ENCODE measurements at places on chromosomes 5 and 9.

DNA sequence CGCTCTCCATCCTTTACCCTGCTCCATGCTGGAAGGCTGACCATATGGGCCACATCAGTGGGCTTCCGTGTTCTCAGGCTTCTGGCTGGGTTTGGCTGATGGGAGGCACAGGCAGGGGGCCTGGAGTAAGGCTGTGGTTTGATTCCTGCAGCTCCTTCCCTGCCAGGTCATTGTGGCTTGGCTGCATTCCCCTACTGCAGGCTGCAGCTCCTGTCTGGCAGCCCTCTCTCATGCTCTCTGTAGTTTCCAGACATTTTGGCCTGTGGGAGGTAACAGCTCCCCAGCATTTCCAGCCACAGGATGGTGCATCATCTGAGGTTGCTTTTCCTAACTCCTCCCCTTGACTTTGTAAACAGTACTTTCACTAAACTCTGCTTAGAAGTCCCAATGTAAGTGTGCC is 102.0 kb upstream of the PTPN3 start:
- DNase-seq = peak; percentile 68

DNA sequence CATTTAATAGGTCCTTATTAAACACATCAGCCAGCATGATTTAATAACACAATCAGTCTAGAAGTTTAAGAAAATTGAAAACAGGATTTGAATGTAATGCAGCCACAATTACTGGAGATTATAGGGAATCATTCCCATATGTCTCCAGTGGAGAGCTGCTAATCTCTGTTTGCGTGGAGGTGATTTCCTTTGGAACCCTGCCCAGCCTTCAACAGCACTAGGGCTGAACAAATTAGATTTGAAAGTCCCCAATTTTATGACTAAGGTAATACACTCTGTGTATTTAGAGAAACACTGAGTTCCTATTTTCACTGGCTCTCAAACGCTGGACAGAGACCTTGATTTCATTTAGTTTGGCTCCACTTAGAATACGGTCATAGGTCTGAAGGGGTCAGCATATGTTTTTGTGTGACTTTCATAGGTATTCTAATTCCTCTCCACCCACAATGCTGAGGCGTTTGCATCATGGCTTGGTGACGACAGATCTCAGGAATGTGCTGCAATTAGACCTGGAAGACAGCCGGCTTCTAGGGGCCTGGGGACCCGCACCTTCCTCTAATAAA is 508.3 kb downstream of the EBF1 start:
- DNase-seq = peak; percentile 25

- no peak for DNase-seq
These were observed 404.4 kb downstream of the CYLC2 start for GRCh38 chr9:103399535-103399934.

- no peak for DNase-seq
These were observed 294.6 kb upstream of the ACTBL2 start for GRCh38 chr5:57777174-57777581.

DNA sequence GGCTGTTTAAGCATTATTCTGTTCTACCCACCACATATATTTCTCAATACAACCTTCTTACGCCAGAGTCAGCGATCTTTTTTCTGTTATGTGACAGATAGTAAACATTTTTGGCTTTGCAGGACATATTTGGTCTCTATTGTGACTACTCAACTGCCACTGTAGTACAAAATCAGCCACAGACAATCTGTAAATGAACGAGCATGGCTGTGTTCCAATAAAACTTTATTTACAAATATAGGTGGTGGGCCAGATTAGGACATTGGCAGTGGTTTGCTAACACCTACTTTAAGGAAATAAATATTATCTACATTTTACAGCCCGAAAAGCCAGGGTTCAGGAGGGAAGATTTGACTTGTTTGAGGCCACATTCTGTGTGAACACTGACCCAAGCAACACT is 40.2 kb upstream of the FBXW11 start:
- DNase-seq = no peak

DNA sequence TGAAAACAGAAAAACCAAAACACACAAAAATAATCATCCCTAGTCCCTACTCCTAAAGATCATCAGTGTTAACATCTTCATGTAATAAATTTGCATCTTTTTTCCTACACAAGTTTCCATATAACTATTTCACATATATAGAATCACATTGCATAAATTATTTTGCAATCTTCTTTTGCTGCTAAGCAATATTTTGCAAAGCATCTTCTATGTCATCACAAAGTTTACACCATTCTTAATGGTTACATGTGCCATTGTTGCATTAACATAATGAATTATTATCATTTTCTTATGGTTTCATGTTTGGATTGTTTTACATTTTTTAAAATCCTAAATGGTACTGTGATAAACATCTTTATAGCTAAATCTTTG is 17.8 kb downstream of the SH3TC2 start:
- no peak for DNase-seq

- DNase-seq = peak; percentile 43
These were observed 30.0 kb upstream of the STOM start for GRCh38 chr9:121399883-121400607.

- DNase-seq = peak; percentile 82
These were observed 206.6 kb upstream of the RFX3 start for GRCh38 chr9:3732077-3733038.

- DNase-seq = no peak
These were observed 3.6 kb upstream of the CTXN3 start for GRCh38 chr5:127645300-127645726.

DNA sequence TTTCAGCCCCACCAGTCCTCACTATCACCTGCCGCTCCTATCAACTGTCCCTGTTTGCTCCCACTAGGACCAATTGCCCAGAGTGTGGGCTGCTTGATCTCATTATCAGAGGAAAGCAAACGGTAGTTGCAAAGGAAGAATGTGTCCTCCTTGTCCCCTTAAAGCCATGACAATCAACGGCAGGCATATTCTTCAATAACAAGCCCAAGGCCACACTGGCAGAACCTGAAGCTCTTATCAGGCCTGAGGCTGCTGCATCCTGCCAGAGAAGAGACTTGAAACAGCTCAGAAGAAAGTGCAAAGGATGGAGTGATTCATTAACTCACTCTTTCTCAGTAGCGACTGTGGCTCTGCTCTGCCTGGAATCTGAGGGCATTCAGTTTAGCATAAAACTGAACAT is 39.2 kb upstream of the MAN2A1 start:
- DNase-seq = no peak

- DNase-seq = peak; percentile 51
These were observed 11.8 kb upstream of the MRNIP start for GRCh38 chr5:179870403-179870903.

DNA sequence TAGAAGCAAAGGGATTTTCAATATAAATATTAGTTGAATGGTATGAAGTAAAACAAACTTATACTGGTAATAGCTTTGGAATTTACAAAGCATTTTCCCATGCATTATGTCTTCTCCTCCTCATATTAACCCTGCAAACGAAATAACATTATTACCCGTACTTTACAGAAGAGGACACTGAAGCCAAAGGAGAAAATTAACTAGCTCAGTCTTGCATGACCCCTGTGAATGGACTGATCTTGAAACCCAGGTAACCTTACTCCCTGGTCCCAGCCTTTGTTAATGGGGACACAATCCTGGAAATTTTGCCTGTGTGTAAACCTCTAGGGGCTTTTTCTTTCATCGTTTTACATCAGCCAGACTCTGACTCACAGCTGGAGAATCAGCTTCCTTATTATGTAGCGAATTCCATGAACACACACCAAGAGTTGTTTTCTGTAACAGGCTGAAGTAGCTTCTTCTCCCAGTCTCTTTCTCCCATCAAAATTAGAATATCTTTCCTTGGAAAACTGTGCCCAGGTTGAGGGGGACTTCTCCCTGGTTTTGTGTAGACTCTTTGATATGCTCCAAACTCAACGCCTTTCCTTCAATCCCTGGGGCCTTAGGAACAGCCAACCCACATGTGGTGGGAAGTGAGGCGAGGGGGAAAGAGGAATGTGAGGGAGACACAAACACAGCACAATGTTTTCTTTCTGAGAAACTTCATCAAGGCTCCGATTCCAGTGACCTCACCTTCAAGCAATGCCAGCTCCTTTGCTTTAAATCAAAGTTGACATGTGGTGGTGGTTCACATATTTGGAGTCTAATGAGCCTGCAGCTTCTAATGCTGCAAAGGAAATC is 480.9 kb upstream of the PAPPA start:
- DNase-seq = peak; percentile 84

GRCh38 chr9:4573634-4574389 is 83.5 kb downstream of the SLC1A1 start:
- no peak for DNase-seq

- DNase-seq = no peak
These were observed 21.9 kb downstream of the PITX1 start for GRCh38 chr5:135012033-135012588.

DNA sequence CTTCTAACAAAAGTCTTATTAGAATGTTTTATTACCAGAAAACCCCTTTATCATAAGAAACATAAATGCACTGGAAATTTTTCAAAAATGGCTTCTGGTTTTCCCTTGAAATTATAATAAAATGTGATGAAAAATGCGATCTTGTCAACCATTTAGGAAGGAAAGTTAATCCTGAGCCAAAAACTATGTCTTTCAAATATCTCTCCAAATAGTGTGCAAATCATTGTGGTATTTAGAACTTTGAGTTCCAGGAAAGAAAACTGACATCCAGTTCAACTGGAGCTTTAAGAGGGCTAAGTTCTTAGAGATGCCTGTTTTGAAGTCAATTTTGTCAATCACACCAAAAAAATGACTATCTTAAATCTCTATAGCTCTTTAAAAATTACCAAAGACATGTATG is 425.4 kb downstream of the DNAH5 start:
- no peak for DNase-seq

DNA sequence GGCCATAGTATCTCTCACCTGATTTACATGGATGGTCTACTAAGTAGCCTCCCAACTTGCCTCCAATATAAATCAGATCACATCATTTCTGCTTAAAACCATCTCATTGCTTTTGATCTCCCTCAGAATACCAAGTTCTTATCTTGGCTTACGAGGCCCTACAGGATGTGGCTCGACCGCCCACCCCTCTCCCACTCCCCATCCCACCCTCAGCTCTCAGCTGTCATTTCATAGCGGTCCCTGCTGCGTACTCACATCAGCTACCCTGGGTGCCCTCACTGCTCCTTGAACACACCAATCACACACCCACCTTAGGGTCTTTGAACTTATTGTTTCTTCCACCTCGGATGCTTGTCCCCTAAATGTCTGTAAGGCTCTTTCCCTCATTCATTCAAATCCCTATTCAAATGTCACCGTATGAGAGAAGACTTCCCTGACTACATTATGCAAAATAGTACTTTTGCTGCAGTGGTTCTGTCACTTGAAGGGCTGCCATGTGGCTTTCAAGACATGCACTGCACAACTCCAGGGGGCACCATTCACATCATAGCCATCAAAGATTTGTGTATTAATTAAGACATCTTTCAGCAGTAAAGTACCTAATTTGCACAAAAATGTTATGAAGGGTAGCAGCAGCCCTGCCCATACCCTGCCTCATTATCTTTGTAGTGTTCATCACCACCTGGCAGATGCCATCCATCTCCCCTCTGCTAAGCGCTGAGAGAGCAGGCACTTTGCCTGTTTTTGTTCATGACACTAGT is 171.1 kb downstream of the ENC1 start:
- no peak for DNase-seq

- no peak for DNase-seq
These were observed 281.2 kb downstream of the TRPM3 start for GRCh38 chr9:70840266-70840665.

GRCh38 chr5:170112876-170113521 is 7.3 kb downstream of the FOXI1 start:
- no peak for DNase-seq

- DNase-seq = peak; percentile 90
These were observed 36.7 kb upstream of the TIFAB start for GRCh38 chr5:135488727-135489465.

DNA sequence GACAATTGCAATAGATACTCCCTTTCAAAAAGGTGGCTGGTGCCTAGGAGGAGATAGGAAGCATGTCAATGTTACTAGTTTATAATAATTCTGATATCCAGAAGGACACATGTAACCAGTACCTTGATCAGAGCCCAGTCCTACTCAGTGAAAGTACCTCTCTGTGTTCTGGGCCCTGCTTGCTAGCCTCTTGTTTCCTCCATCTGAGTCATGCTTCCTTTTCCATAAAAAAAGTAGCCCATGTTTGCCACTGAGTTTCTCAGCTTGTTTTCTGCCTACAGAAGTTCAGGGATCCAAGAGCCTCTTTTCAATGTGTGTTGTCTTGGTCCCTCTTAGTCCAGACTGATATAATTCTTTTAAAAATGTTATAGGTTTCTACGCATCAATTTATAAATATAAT is 149.0 kb downstream of the SSBP2 start:
- no peak for DNase-seq

GRCh38 chr9:68914751-68915150 is 99.2 kb downstream of the PRKACG start:
- no peak for DNase-seq

- no peak for DNase-seq
These were observed 4.5 kb downstream of the SPARC start for GRCh38 chr5:151682240-151682639.

DNA sequence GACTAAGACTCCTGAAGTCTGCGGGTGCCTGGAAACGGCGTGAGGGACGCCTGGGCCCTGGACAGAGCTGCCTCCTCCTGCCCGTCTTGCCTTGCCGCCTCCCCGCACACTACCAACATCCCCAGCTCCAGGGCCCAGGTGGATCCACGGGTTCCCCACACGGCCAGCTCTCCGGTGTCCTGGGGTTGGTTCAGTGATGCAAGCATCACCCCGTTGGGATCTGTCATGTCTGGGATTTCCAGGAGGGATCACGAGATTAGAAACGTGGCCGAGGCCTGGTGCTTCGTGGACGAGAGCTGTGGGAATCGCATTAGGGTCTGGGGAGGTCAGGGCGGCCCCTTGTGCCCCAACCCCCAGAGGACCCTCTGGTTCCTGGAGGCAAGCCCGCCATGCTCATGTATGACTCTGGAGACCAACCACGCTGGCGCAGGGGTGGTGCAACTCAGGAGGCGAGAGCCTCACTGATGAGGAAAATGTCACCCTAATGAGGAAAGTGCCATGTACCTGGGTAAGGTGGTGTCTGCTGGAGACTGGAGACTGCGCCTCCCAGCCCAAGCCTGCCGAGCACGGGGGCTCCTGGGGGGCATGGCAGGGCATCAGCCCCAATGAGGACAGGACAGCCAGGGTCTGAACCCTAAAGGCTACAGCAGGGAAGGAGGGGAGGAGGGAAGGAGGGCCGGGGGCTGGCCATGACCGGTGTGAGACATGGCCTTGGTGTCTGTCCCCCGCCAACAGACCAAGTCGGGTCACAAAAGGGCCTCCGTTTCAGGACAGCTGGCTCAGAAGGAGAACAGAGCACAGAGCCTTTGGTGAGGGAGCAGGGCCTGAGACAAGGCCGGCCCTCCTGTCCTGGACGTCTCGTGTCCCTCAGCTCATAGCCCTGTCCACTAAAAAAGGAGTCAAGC is 31.9 kb upstream of the SLC6A19 start:
- no peak for DNase-seq

GRCh38 chr5:97531549-97531948 is 348.5 kb upstream of the RIOK2 start:
- no peak for DNase-seq

- peak; percentile 68 for DNase-seq
These were observed 238.2 kb downstream of the TLE4 start for GRCh38 chr9:79809931-79810330.

- no peak for DNase-seq
These were observed 29.7 kb downstream of the SHB start for GRCh38 chr9:38039090-38039906.
